NCI-H1436 (cell line): ENCODE measurements at places on chromosomes 7 and 10.

DNA sequence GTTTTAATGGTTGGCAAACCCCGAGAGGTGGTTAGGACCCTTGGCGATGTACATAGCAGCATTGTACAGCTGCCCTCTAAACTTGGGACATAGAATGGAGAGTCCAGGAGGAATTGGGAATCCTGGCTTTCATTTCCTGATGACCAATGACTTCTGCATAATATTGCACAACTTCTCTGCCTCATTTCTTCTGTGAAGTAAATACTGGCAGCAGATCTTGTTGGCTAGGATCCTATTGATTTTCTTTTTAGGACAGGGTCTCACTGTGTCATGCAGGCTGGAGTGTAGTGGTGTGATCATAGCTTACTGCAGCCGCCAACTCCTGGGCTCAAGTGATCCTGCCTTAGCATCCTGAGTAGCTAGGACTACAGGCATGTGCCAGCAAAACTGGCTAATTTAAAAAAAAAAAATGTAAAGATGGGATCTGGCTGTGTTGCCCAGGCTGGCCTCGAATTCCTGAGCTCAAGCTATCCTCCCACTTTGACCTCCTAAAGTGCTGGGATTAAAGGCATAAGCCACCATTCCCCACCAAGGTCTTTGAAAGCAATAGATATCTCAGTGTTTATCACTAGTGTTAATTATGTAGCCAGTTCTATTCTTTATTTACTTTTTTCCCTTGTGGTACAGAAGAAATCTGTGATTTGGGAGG lies 58.1 kb downstream of the PODXL start:
- no peak for DNase-seq

DNA sequence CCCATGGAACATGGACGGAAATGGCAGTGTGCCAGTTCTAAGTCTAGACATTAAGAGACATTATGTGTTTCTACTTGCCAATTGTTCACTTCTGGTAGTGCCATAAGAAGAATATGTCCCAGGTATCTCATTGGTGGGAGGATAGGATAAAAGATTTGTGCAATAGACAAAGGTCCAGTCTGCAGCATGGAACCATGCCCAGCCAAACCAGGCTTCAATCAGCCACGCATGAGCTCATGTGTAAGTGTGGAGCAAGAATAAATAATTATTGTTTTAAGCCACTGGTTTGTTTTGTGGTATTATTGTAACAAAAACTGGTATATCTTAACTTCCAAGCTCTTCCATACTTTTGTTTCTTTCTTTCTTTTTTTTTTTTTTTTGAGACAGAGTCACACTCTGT lies 153.6 kb upstream of the CTTNBP2 start:
- no peak for DNase-seq

DNA sequence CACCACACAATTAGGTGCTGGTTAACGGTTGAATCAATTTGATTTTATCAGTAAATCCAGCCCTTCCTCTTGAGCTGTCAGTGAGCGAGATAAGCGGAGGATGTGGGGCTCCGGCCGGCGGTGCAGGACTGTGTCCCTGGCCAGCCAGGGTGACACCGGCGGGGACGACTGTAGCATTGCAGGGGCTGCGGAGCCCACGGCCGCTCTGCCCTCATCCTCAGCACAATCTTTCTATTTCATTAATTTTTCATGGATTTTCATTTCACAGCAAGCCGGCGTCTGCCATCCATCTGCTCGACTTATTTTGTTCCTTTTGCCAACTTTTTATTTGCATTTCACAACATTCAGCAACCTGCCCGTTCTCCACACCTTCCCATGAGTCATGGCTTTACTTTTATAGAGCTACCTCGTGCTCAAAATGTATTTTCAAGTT lies 4.7 kb downstream of the ADARB2 start:
- no peak for DNase-seq

- DNase-seq, result no peak
These were observed 50.3 kb upstream of the NCAPG2 start for GRCh38 chr7:158754746-158755444.

- DNase-seq, result no peak
These were observed 37.5 kb downstream of the LRRC18 start for GRCh38 chr10:48902096-48902495.

- DNase-seq, result no peak
These were observed 343.7 kb upstream of the GALNT17 start for GRCh38 chr7:70788276-70788675.

DNA sequence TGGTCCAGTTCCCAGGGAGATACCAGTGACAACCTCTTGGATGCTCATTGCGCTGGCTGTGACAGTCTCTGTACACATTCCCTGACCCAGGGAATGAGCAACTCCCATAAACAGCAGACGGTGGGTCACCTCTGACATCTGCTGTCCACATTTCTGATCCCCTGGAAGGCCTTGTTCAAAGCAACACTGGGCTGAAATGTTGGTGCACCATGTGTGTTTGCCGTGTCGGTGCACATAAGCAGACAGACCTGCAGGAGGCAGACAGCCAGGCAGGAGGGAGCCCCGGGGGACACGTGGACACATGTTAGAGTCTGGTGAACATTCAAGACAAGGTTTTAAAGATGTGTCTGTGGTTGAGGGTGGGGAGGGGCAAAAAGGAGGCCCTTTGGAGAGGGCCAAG lies 254.9 kb downstream of the PLXNA4 start:
- no peak for DNase-seq

DNA sequence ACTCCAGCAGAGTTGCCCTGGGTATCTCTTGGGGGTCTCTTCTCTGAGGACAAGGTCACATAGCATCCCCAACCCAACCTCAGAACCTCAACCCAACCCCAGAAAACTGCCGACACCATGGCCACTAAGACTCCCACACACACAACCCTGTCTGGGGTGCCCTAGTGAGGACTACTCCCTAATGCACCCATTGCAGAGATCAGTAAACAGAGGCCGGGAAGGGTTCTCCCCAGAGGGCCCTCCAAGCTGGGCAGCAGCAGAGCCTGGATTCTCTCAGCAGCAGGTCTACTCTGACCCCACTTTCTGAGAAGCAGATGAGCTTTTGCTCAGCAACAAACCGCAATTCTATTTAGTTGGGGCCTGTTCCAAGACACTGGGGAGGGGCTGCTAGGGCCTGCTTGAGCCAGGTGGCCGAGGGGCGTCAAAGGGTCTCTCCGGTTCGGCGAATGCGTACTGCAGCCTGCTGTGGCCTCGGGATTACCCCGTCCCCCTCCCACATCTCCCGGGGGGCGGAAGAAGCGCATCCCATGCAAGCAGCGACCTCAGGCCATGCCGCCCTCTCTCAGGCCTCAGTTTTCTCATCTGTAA lies 828 bp downstream of the OGDHL start:
- DNase-seq, result no peak

DNA sequence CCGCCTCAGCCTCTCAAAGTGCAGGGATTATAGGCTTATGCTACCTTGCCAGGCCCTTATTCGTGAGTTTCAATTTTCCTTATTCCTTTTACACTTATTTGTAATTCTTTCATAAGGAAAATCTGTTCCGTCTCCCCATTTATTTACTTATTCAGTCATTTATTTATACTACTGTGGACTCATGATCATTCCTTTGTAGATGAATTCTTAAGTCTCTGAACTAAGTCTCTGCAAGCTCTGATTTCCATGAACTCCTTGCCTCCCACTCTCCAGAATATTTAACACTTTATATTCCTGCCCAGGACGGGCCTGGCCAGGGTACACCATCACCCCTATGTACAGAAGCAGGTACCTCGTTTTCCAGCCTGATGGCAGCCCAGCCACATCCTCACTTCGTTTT lies 39.4 kb downstream of the PFKFB3 start:
- no peak for DNase-seq

- no peak for DNase-seq
These were observed 2.8 kb downstream of the AGAP3 start for GRCh38 chr7:151088856-151089699.

GRCh38 chr7:150983893-150984368 lies 5.8 kb upstream of the KCNH2 start:
- no peak for DNase-seq

DNA sequence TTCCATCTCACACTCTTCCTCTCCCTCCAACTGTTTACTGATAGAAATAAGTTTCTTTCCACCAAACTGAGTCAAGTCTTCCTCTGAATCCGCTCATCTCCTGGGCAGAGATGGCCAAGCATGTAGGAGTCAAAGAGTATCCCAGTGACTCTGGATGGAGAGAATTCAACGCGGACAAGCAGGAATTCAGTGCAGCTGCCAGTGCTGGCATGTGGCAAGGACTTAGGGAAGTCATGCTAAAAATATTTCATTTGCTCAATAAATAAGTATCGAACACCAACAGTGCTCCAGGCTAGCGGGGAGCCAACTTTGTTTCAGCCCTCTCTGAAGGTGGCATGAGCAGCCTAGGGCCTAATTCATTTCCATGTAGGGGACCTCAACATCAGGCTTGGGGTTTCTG lies 351.6 kb upstream of the ZMIZ1 start:
- no peak for DNase-seq

- DNase-seq, result no peak
These were observed 77.9 kb downstream of the GLI3 start for GRCh38 chr7:42159130-42159529.
